A549 treated with DMSO at 1 μM for 4 hours (cell line): ENCODE measurements at places on chromosomes 4 and X. TPM values are rescaled to one million over a fixed set of nuclear protein-coding genes. Genes with fewer than 3 reads are reported as not detected.

Gene PAK3
- 0.05 to 0.17 TPM in 2 of 5 replicates, not detected in the others for total RNA-seq

Gene SOX3
- not detected in 5 replicates for total RNA-seq

Gene SEL1L3
- total RNA-seq: 24.2 to 29.0 TPM (median 25.4 TPM) in 5 replicates

Gene EOLA1
- 21.3 to 22.9 TPM (median 22.2 TPM) in 5 replicates for total RNA-seq

Gene C4orf17
- not detected in 5 replicates for total RNA-seq

Gene VSIG4
- not detected in 5 replicates for total RNA-seq

Gene PAGE5
- total RNA-seq: not detected in 5 replicates

Gene FHIP1A
- total RNA-seq: 0.08 to 0.32 TPM (median 0.18 TPM) in 5 replicates
